ENCODE measurements at places on chromosomes 7 and 10.

DNA sequence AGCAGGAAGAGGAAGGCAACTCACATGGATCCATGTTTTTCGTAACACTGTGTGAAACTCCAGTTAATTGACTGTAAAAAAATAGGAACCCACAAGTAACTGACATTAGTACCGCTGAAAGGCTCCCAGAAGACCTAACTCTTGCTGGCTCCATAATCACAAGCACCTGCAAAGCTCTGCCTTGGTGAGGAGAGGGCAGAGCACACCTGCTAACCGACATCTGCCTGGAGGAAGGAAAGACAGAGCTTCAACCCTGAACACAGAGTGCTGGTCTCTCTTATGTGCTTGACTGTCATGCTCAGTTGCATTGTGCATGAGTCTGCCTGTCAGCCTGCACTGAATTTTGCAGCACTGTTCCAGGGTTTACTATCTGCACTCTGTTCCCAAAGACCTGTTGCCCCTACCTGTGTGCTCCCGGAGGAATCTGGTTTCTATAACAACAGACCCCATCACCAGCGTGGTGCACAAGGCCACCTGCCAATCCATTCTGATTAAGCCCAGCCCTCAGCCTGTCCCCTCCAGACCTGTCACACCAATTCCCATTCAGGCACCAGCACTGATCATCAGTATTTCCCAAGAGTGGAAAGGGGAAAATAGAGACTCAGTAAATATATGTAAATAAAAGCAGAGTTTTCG lies 63.1 kb upstream of the ANKRD1 start:
- DNase-seq, result no peak

GRCh38 chr10:124380256-124380995 lies 38.3 kb downstream of the OAT start:
- DNase-seq, result no peak

DNA sequence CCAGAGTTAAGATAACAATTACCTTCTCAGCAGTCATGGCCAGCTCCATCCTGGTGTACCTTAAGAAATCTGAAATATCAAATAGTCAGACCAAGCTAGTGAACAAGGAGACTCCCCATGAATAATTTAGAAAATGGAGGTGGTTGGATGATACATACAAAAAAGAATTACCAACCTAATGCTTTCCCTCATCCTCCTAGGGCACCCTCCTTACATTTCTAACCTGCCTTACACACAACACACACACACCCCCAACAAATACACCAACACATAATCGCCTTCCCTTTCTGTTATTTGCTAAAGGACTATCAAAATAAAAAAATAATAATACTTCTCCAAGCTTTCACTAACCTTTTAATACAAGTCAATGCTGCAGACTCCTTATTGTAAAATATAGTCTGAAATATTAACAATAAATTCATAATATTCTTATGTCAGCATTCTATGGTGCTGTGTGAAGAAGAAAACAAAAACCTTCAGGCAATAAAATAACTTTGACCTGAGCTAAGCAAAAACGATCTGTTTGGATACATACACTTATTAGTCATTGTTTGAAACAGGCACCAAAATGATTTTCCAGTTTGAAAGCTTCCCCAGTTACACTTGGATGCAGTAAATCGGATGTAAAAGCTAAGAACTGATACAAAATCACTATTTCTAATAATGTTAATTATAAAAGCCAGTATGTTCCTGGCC lies 3.4 kb downstream of the TWIST1 start:
- DNase-seq, result no peak

- DNase-seq, result no peak
These were observed 237.5 kb downstream of the TNS3 start for GRCh38 chr7:47344171-47344955.

DNA sequence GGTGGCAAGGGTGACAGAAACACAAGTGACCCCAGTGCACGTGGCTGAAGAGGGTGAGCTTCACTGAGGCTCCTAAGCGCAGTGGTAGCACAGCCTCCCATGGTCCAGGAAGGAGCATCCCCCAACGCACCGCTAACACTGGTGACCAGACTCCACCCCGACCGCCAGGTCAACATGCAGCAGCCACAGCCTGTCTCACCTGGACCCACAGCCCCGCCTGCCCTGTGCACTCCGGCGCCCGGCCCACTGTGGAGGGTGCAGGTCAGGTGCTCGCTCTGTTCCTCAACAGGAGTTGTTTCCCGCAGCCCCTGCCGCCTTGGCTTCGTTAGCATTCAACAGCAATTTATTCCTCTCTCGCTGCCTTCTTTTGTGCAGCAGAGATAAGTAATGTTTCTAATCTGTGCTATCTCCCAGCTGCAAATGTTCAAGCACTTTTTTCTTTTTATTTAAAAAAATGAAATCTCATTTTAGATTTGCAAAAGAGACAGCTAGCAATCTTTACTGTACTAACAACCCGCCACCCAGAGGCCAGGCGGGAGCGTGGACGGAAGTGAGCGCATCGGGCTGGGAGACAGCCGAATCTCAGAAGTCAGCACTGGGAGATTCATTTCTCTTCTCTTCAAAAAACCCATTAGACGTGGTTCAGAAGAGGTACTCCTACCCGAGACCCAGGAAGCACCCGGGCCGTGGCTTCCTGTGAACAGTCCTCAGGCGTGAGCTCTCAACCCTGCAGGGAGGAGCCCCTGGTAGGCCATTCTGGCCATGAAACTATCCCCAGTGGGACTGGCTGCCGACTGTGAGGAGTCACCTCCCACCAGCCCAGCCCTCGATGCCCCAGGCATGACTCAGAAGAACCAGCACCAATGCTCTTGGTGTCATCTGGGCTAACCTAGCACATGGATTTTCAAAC lies 133.4 kb downstream of the MAD1L1 start:
- DNase-seq, result no peak
